ENCODE measurements at places on chromosomes 1 and 21.

DNA sequence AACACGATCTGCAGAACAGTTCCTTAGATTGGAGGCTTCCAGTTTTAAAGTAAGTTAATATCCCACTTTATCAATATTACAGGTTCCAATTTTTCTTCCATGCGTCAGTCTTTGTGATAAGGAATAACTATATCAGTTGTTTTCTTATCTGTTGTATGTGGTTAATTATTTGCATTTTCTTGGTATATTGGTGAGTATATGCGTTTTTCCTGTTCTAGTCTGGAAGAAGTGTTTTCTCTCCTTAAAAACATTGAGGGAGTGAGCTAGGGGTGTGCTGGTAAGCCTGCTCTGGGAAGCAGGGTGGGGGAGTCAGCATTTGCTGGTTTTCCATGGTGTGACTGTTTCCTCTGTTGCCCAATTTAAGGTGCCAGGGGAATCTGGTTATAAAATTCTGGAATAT, 50.2 kb upstream of the KIF1B start:
- DNase-seq: no peak

GRCh38 chr1:3768811-3769390, 3.6 kb upstream of the SMIM1 start:
- no peak for DNase-seq

- no peak for DNase-seq
These were observed 322.5 kb upstream of the ADGRL2 start for GRCh38 chr1:81478219-81478618.

- no peak for DNase-seq
These were observed 49.9 kb upstream of the CLIC4 start for GRCh38 chr1:24695202-24695974.

GRCh38 chr1:99537886-99538617, 107.9 kb upstream of the PALMD start:
- no peak for DNase-seq

- no peak for DNase-seq
These were observed 16.7 kb upstream of the FAM110D start for GRCh38 chr1:26142159-26142558.

DNA sequence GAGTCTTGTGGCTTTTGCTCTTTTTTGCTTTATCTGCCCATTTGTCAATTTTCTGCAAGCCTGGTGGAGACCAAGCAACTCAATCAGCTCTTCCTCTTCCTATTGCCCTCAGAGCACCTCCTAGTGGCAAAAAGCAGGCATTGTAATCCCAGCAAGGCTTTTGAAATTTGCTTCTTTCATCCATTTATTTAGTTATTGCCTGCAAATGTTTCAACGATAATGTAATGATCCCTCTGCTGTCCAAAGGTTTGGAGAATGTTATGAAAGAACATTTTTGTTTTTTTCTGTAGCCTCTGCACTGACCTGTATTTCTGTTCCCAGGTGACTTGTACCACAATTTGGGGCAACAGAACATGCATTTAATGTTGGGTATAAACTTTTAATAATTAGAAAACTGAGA, 127.8 kb downstream of the GABPA start:
- DNase-seq: peak; percentile 28

- DNase-seq: peak; percentile 55
These were observed 12.4 kb downstream of the KLHDC8A start for GRCh38 chr1:205344066-205344928.

DNA sequence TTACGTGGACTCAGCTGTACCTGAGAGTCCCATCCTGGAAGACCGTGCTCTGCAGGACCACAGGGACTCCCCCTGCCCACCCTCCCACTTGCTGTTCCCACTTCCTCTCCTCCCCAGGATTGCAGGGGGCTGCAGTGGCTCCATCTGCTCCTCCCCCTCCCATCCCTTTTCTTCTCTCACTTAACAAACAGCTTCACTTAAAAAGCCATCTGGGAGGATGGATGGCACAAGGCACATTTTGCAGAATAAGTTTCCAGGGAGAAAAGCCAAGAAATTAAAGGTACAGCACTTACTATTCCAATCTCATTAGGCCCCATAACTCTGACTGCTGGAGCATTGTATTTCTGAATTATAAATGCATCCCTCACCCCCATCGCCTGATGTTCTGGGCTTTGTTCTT, 458.7 kb downstream of the PTPRU start:
- no peak for DNase-seq

GRCh38 chr1:115781343-115781742, 12.8 kb upstream of the CASQ2 start:
- DNase-seq: no peak

DNA sequence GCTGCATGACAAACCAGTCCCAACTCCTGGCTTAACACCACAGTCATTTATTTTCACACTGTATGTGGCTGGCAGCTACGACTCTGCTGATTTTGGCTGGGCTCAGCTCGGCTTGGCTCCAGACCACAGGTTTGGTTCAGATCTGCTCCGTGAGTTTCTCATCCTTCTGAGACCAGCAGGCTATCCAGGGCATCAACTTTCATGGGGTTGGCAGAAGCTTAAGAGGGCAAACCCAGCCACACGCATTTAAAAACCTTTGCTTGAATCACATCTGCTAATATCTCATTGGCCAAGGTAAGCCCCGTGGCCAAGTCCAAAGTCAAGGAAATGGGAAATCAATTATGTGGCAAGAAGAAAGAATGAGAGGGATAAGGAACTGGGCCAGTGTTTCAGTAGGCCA, 574.2 kb downstream of the MATN1 start:
- DNase-seq: no peak

DNA sequence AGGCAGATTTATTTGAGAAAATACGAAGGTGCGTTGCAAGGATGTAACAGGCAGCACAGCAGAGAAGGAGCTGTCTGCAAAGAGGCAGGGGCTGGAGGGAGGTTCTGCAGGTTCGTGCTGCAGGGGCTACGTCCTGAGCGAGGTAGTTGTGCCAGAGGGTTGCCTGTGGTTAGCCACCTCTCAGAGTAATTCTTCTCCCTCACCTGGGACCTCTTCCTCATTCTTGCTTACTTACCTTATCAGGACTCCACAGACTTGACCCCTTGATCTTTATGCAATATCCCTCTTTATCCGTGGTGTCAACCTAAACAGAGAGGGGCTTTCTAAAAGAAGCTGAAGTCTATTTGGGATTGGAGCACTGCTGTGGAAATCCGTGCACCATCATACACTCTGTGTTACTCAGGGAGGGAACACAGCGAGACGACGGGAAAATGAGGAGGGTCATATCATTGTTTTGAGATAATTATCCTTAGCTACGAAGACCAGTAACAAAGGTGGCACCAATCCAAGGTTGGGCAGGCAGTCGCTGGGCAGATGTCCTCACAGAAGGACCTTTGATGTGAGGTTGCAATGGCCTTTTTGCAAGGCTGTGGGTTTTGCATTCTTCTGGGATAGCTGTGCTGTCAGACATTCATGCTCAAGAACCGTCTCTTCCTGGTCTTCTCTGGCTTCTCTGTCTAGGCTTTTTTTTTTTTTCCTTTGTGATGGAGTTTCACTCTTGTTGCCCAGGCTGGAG, 82.8 kb downstream of the WDR4 start:
- DNase-seq: no peak

DNA sequence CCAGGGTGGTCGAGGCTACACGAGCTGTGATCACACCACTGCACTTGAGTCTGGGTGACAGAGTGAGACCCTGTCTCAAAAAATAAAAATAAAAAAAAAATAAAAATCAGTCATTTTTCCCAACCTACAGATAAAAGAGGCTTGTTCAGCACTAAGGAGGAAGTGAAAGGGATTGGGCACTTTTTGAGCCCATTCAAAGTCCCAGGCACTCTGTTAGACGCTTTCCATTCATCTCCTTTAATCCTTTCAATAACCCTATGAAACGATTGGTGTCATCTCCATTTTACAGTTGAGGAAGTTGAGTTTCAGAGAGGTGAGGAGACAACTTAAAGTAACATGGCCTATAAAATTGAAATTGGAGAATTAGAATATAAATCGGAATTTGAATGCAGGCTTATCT, 10.4 kb upstream of the AGO4 start:
- DNase-seq: no peak

GRCh38 chr21:28151758-28152157, 840.9 kb downstream of the LTN1 start:
- no peak for DNase-seq

DNA sequence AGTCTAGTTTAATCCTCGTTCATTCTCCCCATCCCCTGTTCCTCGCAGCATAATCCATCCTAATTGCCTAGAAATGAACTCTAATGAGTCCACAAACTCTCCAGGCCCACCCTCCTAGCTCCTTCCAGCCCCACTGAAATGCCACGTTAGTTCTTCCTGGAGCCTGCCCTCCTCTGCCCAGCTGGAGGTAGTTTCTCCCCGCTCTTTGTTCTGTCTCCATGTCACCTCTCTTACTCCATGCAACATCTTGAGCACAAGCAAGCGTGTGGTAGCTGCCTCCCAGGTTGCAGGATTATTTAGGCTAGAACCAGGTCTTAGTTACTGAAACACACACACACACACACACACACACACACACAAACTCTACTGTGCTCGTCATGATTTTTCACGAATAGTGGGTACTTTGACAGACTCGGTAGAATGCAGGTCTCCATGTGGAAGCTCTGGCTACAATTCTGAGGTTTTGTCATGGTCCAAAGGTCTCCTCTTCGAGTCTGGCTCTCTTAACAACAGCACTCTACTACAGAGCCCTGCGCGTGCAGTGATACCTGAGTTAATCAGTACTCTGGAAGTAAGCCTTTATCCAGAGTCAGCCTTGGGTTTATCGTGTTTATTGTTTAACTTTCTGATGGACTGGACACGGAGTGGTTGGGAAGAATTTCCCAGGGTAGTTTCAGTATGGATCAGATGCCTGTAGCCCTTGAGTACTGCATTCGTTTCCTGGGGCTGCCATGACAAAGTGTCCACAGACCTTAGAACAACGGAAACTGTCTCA, 27.5 kb downstream of the HUNK start:
- no peak for DNase-seq

GRCh38 chr1:172122381-172122780, 281.1 kb downstream of the DNM3 start:
- no peak for DNase-seq

DNA sequence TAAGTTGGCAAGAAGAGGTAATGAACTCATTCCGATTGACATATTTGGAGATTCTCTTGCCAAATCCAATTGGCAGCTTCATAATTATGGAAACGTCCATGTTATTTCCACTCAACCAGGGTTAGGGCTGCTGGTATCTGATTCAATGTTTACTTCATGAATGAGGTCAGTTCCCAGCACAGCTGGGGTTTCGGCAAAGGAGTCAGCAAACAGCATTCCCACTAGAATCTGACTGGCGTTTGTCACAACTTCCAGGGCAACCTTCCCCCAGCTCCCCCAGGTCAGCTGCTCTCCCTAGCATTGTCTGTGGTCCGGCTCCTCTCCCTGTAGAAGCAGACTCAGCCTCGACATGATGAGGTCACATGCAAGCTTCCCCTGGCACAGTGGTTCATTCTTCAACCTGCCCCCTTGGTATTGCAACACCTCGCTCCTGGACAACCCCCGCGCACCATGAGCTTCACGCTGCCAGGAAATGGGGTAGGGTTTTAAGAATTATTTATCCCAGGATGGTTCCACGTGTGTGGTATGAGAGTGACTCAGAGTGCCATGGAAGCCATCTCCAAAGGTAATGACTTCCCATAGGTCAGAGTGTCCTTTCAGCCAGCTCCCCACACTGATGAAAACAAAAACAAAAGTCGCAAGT, 100.7 kb upstream of the SLC25A33 start:
- DNase-seq: no peak

DNA sequence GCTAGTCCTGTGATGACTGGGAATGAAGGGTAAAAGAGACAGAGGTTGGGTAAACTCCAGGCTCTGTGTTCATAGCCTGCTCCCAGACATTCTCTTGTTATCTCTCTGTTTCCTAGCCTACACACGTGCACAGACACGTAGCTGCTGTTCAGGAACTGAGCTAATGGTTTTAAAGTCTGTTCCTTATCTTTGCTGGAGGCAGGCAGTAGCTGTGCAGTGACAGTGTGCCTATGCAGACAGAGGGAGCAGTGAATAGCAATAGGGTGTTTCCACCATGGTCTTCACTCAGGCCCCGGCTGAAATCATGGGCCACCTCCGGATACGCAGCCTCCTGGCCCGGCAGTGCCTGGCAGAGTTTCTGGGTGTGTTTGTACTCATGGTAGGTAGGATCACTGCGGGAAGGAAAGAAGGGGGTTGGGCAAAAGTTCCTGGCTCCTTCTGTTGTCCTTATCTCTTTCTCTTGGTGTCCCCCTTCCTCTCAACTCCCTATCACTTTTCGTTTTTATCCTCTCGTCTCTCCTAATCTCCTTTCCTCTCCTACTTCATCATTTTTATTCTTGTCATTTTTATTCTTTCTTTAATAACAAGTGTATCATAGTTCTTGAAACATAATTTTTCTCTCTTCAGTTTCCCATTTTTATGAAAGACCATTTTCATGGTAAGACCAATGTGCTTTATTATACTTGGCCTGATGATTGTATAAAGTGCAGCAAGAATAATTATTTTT, at the start of gene AQP10:
TSS of gene AQP10 (plus strand) at position 212 of the 727 bp plus-strand sequence. CDS start at position 275, 63 bp downstream.
- peak; percentile 73 for DNase-seq

- no peak for DNase-seq
These were observed 7.1 kb downstream of the DMRTA2 start for GRCh38 chr1:50416150-50416527.

GRCh38 chr1:48789903-48790302, 13.2 kb upstream of the BEND5 start:
- no peak for DNase-seq

DNA sequence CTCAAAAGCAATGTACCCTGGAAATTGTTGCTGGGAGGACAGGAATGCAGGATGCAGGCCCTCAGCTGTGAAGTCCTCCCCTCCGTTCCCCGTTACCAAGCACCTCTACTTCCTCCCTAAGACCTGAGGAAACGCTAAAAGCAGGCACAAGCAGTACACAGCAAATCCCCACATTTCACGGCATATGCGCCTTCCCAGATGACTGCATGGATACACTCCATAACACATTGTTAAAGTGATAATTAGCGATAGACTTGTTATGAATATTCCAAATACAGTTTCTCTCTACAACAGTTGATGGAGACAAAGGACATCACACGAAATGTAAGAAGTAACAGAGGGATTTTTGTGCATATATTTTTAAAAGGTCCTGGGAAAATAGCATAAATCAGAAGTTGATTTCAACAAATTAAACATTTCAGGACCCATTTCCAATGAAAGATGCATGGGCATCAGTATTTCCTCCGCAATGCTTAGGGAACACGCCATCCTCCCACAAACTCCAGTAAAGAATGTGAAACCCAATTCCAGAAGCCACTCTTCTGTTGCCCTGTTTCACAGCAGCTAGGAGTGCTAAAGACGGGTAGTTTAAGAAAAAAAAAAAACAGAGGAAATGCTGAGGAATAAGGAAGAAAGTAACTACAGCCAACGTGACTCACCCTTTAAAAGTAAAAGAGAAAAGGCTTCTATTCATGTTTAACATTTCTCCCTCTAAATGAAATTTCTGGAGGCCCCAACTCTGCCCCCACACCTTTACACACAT, 75.5 kb downstream of the HIVEP3 start:
- DNase-seq: no peak

GRCh38 chr21:24941316-24942185, 665.7 kb downstream of the MRPL39 start:
- DNase-seq: peak; percentile 11

- peak; percentile 33 for DNase-seq
These were observed 439.2 kb downstream of the PTBP2 start for GRCh38 chr1:97160818-97161217.

All from BE2C (cell line).